SK-N-DZ (cell line): ENCODE measurements at places on chromosomes 12 and 14.

GRCh38 chr12:132169376-132169775 lies 25.1 kb downstream of the NOC4L start:
- DNase-seq: no peak

DNA sequence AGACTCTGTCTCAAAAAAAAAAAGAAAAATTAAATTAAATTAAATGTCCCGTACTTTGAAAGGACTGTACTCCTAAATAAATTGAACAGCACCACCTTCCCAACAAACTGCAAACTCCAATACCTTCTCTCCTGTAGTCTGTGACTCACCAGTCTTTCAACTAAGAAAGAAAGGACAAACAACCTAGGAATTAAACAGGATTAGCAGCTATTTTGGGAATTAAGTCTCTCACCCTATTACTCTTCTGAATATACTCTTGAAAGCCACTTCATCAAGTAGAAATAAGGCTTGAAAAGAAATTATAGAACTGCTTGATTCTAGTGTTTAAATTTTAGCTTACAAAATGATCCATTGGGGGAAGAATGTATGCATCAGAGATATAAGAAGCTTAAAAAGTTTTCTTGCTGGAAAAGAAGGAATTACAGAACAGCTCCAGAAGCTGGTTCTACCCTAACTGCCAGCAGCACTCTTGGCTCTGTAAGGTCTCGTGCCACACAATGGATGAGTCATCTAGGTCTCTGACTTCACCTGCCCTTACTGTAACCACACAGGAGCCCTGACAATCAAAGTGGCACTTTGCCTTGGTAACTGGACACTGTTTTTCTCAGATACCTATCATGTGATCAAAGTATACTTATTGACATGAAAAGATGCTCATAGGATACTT lies 57.0 kb upstream of the CERS5 start:
- DNase-seq: no peak

DNA sequence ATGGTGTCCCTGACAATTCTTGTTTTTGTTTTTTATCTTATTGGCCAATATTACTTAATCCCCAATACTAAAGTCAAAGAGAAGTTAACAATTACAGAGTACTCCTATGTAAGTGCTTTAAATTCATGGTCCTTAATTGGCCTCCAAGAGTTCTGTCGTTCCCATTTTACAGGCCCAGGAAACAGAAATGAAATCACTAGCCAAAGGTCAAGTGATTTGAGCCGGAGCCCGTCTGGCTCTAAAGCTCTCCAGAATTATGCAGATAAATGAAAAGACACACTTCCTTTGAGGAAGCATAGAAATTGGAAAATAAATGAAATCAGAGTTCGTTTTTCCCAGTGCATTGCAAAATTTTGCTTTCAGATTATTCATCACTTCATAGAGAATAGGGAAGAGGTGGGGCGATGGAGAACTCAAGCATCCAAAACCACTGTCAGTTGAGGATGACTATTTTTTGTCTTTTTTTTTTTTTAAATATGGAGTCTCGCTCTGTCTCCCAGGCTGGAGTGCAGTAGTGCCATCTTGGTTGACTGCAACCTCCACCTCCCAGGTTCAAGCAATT lies 78.5 kb downstream of the MAP1LC3B2 start:
- no peak for DNase-seq

DNA sequence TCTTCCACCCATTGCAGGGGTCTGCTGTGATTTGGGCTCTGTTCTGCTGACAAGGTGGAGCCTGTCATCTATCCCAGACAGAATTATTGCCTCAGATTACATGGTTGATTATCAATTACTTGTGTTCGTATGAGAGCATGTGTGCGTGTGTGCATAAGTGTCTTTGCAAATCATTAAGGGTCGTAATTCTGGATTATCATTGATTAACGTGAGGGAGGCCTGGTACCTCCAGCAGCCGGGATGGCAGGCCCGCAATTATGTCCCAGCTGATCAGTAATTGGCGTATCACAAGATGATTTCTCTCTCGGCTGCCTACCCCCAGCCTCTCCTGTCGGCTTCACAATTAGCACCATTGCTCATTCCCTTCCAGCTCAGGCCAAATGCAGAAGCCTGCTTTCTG lies 29.6 kb upstream of the IRF2BPL start:
- peak; percentile 72 for DNase-seq

DNA sequence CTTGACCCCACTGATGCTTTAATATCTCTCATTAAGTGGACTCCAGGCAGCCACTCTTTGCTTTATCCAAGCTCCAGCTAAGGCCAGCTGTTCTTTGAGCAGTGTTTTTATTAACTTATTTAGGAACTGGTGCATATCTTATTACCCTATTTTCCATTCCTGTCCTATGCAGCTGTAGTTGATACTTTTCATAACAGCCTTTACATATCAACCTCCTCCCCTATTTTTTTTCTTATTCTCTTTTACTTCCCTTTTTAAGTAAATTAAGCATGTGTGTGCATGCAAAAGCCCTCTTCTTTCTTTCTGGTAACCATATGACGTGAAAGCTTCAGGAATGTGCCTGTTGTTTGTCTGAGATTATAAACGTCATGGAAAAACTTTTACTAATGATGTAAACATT lies 121.2 kb downstream of the PTPRQ start:
- DNase-seq: peak; percentile 7
